HFFc6 (cell line): ENCODE measurements at places on chromosomes 1 and 21. TPM values are rescaled to one million over a fixed set of nuclear protein-coding genes. Genes with fewer than 3 reads are reported as not detected.

AMPD2 gene
- total RNA-seq, result 132 to 151 TPM (median 142 TPM) in 3 replicates

SPRR5 gene
- total RNA-seq, result not detected in 3 replicates

CLCA4 gene
- 0.08 to 0.18 TPM in 2 of 3 replicates, not detected in the other for total RNA-seq

ROR1 gene
- 7.4 to 8.5 TPM (median 7.8 TPM) in 3 replicates for total RNA-seq

CGN gene
- 0.12 to 0.26 TPM (median 0.20 TPM) in 3 replicates for total RNA-seq

UBE2U gene
- not detected in 3 replicates for total RNA-seq

EFNA3 gene
- total RNA-seq, result 0.48 and 0.52 TPM in 2 replicates

GRCh38 chr21:25307489-25307888 is 299.8 kb downstream of the MRPL39 start:
- peak overlapping the region; percentile 46; the same call in 1 of the 2 replicates for H3K27ac ChIP-seq
- peaks cover 63% of the 10 kb centered on the region for H3K4me1 ChIP-seq
- peak overlapping the region; percentile 34; the same call in 1 of the 2 replicates for H3K4me3 ChIP-seq

GRCh38 chr1:94329986-94330385 is 88.2 kb upstream of the ABCD3 start:
- H3K27ac ChIP-seq, result no peak overlapping the region
- no peaks in the 10 kb centered on the region; the same call in 1 of the 2 replicates for H3K27me3 ChIP-seq
- H3K36me3 ChIP-seq, result no peaks in the 10 kb centered on the region
- peaks cover 96% of the 10 kb centered on the region for H3K4me1 ChIP-seq
- DNase-seq, result no peak
- peak overlapping the region; percentile 2; the same call in 1 of the 2 replicates for H3K4me3 ChIP-seq

DNA sequence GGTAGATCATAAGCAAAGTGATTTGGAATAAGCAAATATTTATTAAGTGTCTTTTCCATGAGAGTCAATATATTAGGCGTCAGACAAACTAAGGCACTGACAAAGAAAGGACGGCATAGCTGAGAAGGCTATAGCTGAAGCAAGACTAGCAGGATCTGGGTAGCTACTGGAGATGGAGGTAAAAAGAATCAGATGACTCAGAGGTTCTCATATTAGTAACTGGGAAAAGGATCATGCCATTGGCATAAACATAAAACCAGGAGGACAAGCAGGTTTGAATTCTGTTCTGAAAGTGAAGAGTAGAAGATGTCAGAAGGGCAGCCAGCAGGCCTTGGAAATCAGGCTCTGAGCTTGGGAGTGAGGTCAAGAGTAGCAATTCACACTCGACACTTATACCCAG is 531.9 kb downstream of the PTPRC start:
- no peak for DNase-seq
- H3K27me3 ChIP-seq, result no peaks in the 10 kb centered on the region; the same call in none of the 2 replicates
- no peak overlapping the region for H3K27ac ChIP-seq

DNA sequence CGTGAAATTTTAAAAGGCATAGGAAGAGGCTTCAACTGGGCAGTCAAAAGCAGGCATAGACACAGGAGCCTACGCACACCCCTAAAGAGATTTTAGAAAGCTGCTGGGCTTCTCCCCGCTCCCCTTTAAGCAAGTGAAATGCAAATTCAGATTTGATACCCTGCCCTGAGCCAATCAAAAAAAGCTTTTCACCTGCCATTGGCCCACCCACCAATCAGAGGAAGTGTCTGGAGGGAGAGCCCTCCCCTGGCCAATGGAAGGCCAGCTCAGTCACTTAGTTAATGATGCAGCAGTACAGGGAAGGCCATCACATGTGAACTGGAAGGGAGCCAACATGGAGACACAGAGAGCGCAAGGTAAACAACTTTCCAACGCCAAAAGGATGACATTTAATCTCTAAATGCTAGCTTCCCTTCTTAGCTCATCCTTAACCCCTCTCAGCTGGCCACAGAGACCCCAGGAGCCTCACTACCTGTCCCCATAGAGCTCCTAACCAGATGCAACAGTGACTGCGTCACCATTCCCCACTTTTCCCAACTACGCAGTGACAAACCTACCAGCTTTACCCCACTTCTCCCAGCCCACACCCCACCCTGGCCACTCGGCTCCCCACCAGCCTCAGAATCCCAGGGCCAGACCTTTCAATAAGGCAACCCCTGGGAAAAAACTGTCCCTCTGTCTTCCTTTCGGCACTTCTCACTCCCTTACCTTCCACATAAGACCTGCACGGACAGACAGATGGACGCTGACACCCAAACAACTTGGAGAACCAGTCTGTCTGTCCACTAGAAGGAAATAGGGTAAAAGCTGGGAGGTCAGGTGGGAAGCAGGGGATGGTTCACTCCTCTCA is 71.0 kb downstream of the CD46 start:
- H3K4me3 ChIP-seq, result peak overlapping the region; percentile 85
- peak; percentile 56 for DNase-seq
- peaks cover 26% of the 10 kb centered on the region for H3K36me3 ChIP-seq
- peaks cover 88% of the 10 kb centered on the region for H3K4me1 ChIP-seq

- H3K36me3 ChIP-seq, result no peaks in the 10 kb centered on the region
- peaks cover 5% of the 10 kb centered on the region; the same call in 1 of the 2 replicates for H3K27me3 ChIP-seq
Observed at GRCh38 chr1:216388558-216388957, 34.7 kb downstream of the USH2A start.

- peaks cover 1% of the 10 kb centered on the region; the same call in 1 of the 2 replicates for H3K27me3 ChIP-seq
- H3K4me3 ChIP-seq, result no peak overlapping the region
- H3K27ac ChIP-seq, result no peak overlapping the region
- no peaks in the 10 kb centered on the region for H3K4me1 ChIP-seq
Observed at GRCh38 chr1:236944556-236944955, 59.7 kb downstream of the MT1HL1 start.

GRCh38 chr1:25473653-25474225 is 43.0 kb downstream of the MACO1 start:
- no peak for DNase-seq
- H3K36me3 ChIP-seq, result peaks cover 9% of the 10 kb centered on the region; the same call in 1 of the 2 replicates
- peaks cover 22% of the 10 kb centered on the region for H3K4me1 ChIP-seq
- H3K4me3 ChIP-seq, result no peak overlapping the region
- no peak overlapping the region for H3K27ac ChIP-seq

DNA sequence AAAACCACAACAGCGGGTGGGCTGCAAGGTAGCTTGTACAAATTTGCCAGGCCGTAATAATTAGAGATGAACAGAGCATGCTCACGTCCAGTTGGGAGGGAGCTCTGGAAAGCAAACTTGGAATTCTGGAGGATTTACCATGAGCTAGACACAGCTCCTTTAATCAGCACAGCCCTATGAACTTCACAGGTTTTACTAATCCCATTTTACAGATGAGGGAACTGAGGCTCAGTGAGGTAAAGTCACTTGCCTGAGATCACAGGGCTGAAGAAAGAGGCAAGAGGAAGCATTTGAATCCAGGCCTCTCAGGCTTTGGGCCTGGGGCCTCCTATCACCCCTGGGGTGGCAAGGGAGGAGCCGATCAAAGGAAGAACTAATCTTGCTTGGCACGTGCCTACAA is 24.0 kb downstream of the PAX7 start:
- peaks cover 55% of the 10 kb centered on the region for H3K27me3 ChIP-seq
- H3K27ac ChIP-seq, result no peak overlapping the region
- no peaks in the 10 kb centered on the region for H3K36me3 ChIP-seq
- no peak for DNase-seq

DNA sequence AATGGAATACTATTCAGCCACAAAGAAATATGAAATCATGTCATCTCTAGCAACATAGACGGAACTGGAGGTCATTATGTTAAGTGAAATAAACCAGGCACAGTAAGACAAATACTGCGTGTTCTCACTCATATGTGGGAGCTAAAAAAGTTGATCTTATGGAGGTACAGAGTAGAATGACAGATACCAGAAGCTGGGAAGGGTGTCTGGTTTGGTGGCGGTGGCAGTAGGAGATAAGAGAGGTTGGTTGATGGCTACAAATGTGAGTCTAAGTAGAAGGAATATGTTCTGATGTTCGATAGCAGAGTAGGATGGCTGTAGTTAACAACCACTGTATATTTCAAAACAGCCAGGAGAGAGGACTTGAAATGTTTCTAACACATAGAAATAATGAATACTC is 121.6 kb downstream of the PLPPR4 start:
- no peak overlapping the region for H3K27ac ChIP-seq
- DNase-seq, result no peak
- H3K36me3 ChIP-seq, result no peaks in the 10 kb centered on the region
- no peaks in the 10 kb centered on the region for H3K4me1 ChIP-seq

GRCh38 chr1:10196976-10197375 is 13.4 kb upstream of the KIF1B start:
- H3K4me3 ChIP-seq, result no peak overlapping the region
- peaks cover 9% of the 10 kb centered on the region for H3K27me3 ChIP-seq
- peaks cover 23% of the 10 kb centered on the region for H3K4me1 ChIP-seq
- H3K36me3 ChIP-seq, result no peaks in the 10 kb centered on the region
- no peak for DNase-seq
- H3K27ac ChIP-seq, result no peak overlapping the region

DNA sequence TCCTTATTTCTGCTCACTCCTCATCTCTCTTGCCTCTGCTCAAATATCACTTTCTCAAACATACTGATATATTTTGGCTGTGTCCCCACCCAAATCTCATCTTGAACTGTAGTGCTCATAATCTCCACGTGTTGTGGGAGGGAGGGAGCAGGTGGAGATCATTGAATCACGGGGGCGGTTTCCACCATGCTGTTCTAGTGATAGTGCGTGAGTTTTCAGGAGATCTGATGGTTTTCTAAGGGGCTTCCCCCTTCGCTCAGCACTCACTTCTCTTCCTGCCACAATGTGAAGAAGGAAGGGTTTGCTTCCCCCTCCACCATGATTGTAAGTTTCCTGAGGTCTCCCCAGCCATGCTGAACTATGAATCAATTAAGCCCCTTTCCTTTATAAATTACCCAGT is 26.6 kb downstream of the ZBTB8OS start:
- H3K36me3 ChIP-seq, result peaks cover 11% of the 10 kb centered on the region
- no peaks in the 10 kb centered on the region; the same call in 1 of the 2 replicates for H3K27me3 ChIP-seq
- no peak overlapping the region for H3K27ac ChIP-seq
- H3K4me3 ChIP-seq, result no peak overlapping the region
- H3K4me1 ChIP-seq, result no peaks in the 10 kb centered on the region
- no peak for DNase-seq

GRCh38 chr1:203517426-203518110 is 23.6 kb downstream of the OPTC start:
- no peak overlapping the region for H3K27ac ChIP-seq
- no peak overlapping the region for H3K4me3 ChIP-seq
- H3K27me3 ChIP-seq, result peaks cover 1% of the 10 kb centered on the region
- DNase-seq, result no peak
- peaks cover 4% of the 10 kb centered on the region; the same call in 1 of the 2 replicates for H3K36me3 ChIP-seq
- peaks cover 70% of the 10 kb centered on the region for H3K4me1 ChIP-seq

- no peak overlapping the region for H3K27ac ChIP-seq
- no peaks in the 10 kb centered on the region for H3K27me3 ChIP-seq
- no peak for DNase-seq
Observed at GRCh38 chr1:175385316-175385715, 192.7 kb upstream of the KIAA0040 start.

GRCh38 chr1:165871311-165872067 is 44.1 kb downstream of the UCK2 start:
- H3K27me3 ChIP-seq, result no peaks in the 10 kb centered on the region
- DNase-seq, result no peak
- no peak overlapping the region for H3K4me3 ChIP-seq
- H3K4me1 ChIP-seq, result peaks cover 29% of the 10 kb centered on the region
- H3K27ac ChIP-seq, result peak overlapping the region; percentile 34

DNA sequence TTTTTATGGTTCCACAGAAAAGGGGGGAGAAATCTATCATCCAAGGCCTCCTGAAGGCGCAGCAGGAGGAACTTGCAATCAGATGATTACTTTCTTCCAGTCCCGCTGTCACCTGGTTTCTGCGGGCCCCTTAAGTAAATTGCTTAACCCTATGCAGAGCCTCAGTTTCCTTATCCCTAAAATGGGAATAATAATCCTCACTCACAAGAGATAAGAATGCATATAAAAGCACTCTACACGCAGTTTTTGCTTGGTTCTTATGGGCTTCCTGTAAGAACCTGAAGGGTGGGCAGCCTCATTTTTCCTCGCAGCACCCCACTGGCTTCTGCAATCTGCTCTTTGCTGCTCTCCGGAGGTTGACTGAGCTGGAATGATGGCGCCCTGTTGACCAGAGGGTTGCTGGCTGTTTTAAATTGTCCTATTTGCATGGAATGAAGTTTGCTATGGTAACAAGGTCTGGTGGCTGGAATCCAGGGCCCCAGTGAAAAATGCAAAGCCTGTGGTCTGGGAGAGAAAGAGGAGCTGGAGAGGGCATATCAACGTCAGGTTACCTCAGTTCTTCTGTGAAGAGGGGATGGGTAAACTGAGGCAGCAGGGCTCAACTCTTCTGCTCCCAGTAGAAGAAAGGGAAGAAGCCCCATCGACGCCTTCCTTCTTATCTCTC is 1.0 kb upstream of the KAZN start:
- H3K36me3 ChIP-seq, result no peaks in the 10 kb centered on the region
- H3K4me1 ChIP-seq, result no peaks in the 10 kb centered on the region
- H3K27me3 ChIP-seq, result no peaks in the 10 kb centered on the region; the same call in 1 of the 2 replicates
- DNase-seq, result no peak
- no peak overlapping the region for H3K27ac ChIP-seq

GRCh38 chr1:11796036-11796828 is 9.5 kb downstream of the MTHFR start:
- no peak for DNase-seq
- peaks cover 18% of the 10 kb centered on the region for H3K4me1 ChIP-seq
- H3K36me3 ChIP-seq, result peaks cover 30% of the 10 kb centered on the region
- H3K27ac ChIP-seq, result 0 out of 2 replicates have a peak overlapping the region, but pooled peaks have one; percentile 49
- no peaks in the 10 kb centered on the region; the same call in none of the 2 replicates for H3K27me3 ChIP-seq

DNA sequence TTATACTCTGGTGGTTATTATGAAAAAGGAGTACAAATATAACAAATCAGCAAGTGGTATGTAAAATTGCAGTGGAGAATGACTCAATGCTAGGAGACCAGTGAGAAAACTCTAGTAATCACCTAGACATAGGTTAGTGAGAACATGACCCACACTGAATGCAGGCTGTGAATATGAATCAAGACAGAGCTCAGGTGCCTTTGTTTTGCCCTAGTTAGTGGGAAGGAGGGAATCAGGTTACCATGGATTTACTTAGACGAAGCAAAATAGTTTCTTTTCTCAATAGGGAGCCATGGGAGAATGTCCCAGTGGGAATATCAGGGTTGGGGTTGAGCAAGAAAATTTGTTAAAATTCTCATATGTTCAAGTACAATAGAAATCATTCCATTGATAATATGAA is 10.6 kb upstream of the GCLM start:
- H3K36me3 ChIP-seq, result no peaks in the 10 kb centered on the region; the same call in none of the 2 replicates
- peaks cover 31% of the 10 kb centered on the region for H3K27me3 ChIP-seq
- no peak overlapping the region for H3K4me3 ChIP-seq
- no peaks in the 10 kb centered on the region for H3K4me1 ChIP-seq
- H3K27ac ChIP-seq, result no peak overlapping the region
- DNase-seq, result no peak
